ENCODE measurements at places on chromosomes 16 and 17.

DNA sequence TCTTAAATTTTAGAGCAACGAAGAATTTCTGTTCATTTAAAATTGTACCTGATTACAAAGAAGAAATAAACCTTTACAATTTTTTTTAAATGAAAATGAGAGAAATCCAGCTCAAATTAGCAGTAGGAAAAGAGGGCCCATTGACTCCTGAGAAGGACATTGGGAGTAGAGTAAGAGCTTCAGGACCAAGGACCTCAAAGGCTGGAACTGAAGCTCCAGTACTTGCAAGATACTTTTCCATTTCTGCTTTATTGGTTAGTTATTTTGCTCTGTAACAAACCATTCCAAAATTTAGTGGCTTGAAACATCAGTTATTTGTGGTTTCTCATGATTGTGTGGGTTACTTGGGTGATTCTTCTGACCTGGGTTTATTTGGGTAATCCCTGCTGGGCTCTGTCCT, 165.9 kb downstream of the PRKCB start:
- DNase-seq: no peak

GRCh38 chr17:68511671-68512246, 471 bp upstream of the PRKAR1A start:
- peak; percentile 59 for DNase-seq

DNA sequence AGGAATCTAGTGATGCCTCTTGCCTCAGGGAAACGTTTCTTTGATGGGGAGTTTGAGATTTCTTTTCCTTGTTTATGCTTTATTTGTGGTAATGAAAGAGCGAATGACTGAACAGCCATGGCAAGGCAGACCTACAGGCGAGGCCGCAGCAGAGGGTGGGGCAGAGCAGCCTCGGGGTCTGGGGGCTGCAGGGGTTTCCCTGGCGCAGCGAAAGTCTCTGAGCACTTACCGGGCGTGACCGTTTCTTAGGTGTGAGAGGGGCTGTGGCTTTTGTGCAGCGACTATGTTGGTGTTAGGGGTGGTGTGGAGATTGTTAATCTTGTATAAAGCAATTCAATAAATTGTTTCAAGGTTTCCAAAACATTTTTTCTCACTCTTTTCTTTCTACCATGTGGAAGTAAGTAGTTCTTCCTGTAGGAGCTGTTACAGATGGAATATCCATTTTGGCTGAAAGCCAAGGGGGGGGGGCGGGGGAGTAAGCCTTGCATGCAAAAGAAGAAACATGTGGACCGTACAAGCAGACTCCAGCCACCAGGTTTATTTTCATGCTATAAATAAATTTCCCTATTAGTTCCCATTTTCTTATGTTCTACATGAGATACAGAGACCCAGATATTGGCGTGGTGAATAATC, 34.8 kb downstream of the UBN1 start:
- no peak for DNase-seq

- DNase-seq: no peak
These were observed 638.0 kb downstream of the MAF start for GRCh38 chr16:78962457-78962929.

DNA sequence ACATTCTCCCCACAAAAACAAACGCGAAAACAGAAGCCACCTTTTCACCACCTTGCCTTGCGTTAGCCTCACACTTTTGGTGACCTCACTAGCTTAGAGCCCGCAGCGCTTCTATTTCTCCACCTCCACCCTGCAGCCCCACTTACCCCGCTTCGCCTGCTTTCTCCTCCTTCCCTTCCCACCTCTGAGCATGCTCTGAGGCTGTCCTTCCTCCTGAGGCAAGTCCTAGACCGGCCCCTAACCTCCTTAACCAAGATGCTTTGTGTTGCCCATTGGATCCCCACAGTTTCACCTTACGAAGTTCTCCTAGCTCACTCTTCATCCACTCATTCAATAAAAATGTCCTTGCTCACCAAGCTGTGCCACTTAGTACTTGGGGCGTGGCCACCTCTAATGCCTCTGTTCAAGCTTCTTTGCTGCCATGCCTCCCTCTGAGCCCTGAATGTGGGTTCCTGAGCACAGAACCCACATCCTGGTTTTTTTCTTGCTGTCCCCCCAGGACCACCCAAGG, 1.3 kb downstream of the GNGT2 start:
- DNase-seq: no peak

GRCh38 chr16:70551788-70552187, 28.2 kb downstream of the SF3B3 start:
- DNase-seq: no peak

- DNase-seq: no peak
These were observed 12.2 kb upstream of the MMD start for GRCh38 chr17:55433629-55434422.

DNA sequence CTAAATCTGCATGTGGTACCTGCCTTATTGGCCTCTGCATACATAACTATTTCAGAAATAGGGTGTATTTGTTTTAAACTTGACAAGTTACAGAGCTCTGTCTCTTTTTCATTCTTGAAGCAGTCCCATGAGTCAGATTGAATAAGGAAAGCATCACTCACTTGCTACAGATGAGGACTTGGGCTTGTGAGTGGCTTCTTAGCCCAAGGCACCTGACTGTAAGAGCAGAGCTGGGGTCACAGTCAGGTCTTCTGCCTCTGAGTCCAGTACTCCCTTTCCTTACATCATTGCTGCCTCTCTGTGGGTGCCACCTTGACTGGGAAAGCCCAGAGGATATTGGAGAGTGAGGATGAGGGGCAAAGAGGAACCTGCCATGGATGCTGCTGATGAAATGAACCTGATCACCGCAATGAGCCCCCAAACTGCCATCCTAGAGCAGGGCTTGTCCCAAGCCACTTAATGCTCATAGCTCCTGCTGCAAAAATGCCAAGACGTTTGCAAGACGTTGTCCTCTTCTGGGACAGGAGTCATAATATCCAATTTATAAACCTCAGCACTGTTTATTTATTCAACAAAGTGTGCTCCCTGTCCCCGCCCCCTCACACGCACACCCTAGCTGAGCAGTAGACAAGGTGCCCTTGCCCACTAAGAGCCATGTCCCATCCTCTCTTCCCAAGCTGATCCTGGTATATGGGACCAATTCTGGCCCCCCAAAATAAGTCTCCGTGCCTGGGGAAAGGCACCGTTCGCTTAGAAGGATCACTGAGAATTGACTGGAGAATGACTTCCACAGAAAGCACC, 74.1 kb downstream of the CCDC182 start:
- no peak for DNase-seq

DNA sequence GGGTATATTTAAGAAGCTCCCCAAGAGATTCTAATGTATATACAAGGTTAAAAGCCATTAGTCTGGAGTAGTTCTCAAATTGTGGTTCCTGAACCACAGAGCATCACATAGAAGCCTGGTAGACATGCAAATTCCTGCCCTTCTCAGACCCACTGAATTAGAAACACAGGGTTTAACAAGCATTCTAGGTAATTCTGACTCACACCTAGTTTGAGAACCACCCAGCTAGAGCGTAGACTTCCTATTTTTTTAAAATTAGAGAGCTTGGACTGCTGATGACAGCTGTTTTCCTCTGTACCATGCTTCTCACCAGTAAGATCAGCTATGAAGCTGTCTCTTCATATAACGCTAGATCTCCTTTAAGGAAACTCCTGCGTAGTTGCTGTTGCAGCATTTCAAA, 50.6 kb downstream of the HS3ST3B1 start:
- DNase-seq: no peak

- DNase-seq: no peak
These were observed 28.2 kb downstream of the BCO1 start for GRCh38 chr16:81266680-81267095.
